ENCODE measurements at places on chromosomes 16 and 17.

DNA sequence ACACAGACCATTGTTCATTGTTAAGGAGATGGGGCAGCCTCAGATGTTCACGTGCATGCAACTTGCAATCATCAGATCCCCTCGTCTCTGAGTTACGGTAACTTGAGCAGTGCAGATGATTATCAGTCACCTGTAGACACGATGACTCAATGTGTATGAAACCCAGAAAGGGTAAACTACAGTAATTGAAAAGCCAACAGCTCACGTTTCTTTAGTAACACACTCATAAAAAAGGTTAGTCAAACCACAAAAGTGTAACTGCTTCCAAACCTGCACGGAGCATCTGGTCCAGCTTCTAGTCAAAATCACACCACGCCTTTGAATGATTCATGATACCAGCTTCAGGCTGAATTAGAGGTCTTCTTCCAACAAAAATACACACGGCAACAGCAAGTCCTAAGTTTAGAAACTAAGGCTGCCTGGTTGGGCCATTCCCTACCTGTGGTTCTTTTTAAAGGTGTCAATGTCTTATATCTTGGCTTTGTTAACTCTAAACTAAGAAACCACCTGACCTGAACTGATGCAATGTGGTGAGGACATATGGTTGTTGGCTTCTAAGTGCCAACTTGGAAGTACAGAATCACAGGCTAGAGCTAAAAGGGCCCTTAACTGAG lies 32.3 kb downstream of the GRB7 start:
- DNase-seq = no peak

DNA sequence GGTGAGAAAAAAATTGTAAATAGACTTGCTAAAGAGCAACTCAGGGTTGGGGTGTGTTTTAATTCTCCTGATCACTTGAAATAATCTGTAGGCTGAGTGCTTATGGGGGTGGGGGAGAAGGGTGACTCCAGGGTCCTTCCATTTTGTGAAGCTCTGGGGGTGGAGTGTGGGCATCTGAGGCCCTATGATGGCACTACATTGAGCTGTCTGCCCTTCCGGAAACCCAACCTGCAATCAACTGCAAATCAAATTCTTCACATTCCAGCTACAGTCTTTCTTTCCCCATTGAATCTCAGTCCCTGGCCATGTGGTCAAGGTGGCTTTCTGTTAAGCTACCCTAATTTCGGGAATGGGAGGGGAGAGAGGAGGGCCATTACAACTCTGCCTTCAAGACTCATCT lies 6.0 kb upstream of the CDC6 start:
- no peak for DNase-seq

GRCh38 chr16:9827062-9827752 lies 355.0 kb downstream of the GRIN2A start:
- no peak for DNase-seq

DNA sequence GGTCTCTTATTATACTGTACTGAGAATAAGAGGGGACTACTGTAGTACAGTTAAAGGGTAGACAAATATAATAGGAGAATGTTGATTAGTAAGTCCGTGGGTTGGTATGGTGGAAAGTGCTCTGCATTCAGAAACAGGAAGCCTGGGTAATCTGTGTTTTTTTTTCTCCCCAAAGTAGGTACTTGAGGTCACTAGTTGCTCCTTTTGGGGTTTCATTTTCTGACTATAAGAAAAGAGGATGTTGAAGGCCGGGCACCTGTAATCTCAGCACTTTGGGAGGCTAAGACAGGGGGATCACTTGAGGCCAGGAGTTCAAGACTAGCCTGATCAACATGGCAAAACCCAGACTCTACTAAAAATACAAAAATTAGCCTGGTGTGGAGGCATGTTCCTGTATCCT lies 42.0 kb upstream of the MMD start:
- peak; percentile 15 for DNase-seq

- DNase-seq = peak; percentile 77
Measured at GRCh38 chr17:6831661-6832263, at the start of gene TEKT1. TSS of gene TEKT1 (minus strand) at chr17:6831729. CDS start at chr17:6830376, 1,353 bp downstream.

DNA sequence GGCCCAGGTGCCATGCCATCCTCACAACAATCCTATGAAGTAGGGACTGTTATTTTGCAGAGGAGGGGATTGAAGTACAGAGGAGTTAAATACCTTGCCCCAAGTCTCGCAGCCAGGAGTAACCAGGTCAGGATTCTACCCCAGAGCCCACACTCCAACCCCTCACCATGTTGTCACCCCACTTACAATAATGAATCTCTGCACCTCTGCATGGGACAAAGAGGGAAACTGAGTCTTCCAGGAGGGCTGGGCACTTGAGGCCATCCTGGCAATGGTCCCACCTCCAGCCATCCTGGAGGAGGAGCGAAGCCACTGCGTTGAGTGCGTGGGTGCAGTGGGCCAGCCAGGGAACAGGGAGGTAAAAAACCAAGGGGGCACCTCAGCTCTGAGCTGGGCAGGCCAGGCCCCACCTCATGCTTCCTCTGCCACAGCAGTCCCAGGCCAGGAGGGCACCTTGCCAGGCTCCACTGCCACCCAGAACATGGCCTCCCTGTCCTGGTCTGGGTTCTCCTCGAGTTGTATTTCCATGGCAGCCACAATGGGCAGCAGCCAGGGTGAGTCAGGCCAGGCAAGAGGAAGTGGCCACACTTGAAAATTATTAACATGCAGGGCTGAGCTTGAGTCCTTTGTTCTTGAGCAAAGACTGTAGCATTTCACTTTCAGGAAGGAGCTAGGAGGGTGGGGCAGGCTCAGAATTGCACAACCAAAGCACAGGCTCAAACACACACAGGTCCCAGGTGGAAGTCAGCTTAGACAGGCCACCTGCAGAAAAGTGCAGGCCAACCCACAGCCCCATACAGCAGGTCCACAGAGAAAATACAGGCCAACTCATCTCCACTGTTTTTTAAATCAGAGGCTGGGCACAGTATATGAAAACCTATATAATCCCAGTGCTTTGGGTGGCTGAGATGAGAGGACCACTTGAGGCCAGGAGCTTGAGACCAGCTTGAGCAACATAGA lies 52.1 kb downstream of the CUEDC1 start:
- DNase-seq = no peak

DNA sequence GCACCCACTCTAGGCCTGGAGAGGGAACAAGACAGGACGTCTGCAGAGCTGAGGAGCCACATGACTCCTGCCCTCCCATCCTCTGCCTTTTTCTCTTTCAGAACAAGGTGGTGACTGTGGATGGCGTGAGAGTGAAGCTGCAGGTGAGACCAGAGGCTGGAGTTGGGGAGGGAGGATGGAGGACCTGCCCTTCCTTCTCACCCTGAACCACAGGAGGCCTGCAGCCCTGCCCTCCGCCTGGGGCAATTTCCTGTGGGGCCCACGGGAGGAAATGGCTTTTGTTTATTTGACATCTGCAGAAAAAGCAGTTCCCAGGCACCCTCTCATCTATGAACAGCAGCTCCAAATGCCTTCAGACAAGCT lies 5.1 kb downstream of the RAB37 start:
- DNase-seq = peak; percentile 54

DNA sequence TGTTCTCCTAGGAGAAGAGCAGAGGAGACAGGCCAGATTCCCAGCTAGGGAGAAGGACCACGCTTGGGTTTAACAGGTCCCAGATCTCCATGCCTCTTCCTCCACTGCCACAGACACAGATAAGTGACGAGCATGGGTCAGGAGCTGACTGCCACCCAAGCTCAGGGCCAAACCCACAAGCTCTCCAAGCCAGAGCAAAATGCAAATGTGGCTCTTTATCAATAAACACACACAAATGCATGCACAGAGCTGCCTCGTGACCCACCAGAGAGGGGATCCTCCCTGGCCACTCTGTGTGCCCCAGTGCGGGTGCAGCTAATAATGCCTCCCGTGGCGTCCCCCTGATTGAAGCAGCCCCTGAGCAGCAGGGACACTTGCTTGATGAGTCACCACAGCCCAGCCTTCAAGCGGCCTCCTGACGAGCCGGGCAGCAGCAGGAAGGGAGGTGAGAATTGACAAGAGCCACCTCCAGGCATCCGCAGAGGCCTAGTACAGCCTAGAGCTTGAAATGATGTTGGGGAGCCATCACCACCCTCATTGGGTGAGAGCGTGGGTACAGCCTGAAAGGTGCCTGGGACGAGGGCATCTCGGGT lies 143.9 kb downstream of the CCDC182 start:
- DNase-seq = no peak

DNA sequence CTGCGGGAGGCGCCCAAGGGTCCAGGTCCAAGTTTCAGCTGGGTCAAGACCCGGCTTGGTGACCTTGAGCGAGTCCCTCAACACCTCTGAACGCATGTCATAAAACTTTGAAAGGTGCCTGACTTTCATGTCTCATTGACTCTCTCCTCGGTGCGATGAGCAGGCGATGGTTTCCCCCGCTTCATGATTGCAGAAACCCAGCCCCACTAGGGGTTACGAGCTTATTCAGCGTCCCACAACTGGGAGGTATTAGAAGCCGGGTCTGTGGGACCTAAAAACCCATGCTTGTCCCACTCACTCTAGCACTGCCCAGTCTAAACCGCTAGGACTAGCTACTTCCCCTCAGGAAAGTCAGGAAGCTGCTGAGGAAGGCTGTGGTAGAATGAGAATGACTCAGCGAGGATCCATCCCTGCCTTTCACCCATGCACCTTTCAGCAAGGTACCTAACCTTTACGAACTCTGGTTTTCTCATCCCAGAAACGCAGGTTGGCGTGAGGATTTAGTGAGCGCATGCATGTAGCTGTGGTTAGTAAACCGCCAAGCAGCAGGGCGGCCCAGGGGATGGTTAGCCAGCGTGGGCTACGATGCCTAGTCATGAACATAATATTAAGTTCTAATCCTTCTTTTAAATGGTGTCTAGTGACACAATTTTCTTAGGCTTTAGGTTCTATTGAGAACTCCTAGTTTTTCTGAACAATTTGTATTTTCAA lies 26.2 kb upstream of the RFFL start:
- peak; percentile 29 for DNase-seq

- no peak for DNase-seq
Measured at GRCh38 chr17:17467720-17468119, 9.1 kb upstream of the MED9 start.

DNA sequence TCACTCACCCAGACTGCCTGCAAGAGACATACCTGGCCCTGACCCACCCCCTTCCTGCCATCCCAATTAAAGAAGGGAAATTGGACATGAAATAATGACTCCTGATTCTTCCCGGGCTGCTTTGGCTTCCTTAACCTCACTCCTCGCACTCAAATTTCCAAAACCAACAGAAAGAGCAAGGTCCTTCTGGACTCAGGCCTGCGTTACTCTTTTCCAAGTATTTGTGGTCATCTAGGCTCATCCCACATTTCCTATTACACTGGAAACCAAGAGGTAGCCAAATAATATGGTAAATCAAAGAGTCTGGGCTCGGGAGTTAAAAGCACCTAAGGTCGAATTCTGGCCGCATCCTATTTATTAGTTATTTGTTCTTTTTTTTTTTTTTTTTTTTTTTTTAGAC lies 359.3 kb downstream of the NPIPA8 start:
- no peak for DNase-seq

DNA sequence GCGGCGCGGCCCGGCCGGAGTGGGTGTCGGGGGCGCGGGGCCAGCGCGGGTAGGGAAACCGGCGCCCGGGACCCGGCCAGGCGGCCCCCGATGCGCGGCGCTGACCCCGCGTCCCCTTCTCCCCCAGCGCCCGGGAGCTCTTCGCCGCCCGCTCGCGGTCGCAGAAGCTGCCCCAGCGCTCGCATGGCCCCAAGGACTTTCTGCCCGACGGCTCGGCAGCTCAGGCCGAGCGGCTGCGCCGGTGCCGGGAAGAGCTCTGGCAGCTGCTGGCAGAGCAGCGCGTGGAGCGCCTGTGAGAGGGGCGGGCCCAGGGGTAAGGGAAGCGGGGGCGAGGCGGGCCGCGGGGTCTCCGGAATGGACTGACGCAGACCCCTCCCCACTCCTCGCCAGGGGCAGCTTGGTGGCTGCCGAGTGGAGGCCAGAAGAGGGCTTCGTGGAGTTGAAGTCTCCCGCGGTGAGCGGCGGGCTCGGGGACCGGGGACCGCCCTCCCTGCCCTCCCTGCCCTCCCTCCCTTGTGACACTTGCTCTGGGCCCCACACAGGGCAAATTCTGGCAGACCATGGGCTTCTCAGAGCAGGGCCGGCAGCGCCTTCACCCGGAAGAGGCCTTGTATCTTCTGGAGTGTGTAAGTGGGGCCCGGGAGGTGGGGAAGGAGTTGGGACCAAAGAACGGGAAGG lies 430 bp downstream of the TSEN54 start:
- peak; percentile 52 for DNase-seq

DNA sequence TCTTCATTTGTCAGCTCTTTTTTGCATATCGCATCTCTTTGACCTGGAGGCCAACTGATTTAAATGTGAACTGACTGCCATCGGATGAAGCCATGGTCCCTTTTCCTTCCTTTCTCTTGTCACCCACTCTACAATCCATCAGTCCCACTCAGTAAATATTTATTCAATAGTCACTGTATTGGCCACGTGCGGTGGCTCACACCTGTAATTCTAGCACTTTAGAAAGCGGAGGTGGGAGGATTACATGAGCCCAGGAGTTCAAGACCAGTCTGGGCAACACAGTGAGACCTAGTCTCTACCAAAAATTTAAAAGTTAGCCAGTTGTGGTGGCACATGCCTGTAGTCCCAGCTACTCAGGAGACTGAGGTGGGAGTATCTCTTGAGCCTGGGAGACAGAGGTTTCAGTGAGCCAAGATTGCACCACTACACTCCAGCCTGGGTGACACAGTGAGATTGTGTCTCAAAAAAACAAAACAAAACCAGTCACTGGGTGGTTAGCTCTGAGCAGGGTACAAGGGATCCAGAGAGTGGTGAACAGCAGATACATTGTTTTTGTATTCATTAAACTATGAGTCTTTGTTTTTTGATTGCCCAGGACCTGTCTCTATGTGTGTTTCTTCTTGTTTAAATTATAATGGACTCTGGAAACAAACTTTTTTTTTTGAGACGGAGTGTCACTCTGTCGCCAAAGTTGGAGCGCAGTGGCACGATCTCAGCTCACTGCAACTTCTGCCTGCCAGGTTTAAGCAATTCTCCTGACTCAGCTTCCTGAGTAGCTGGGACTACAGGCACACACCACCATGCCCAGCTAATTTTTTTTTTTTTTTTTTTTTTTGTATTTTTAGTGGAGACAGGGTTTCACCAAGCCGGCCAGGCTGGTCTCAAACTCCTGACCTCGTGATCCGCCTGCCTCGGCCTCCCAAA lies 6.9 kb downstream of the PHAF1 start:
- no peak for DNase-seq

GRCh38 chr17:77725846-77726245 lies 232.7 kb upstream of the TNRC6C start:
- DNase-seq = no peak

DNA sequence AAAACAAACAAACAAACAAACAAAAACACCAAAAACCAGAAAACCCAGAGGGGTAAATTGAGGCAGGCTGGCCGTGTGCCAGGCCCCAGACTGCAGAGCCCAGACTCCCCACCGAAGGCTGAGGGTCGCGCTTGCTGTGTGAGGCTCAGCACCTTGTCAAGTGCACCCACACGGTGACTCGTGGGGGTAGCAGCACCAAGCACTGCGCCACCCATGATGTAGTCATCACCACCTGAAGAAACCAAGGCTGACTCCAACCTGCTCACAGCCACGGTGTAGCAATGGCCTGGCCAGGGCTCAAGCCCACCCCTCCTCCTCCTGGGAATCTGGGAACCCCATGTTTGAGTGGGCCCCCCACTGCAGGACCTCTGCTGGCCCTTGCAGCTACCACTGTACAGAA lies 11.9 kb downstream of the MCRIP1 start:
- no peak for DNase-seq
